ENCODE measurements at places on chromosomes 12 and 14.

DNA sequence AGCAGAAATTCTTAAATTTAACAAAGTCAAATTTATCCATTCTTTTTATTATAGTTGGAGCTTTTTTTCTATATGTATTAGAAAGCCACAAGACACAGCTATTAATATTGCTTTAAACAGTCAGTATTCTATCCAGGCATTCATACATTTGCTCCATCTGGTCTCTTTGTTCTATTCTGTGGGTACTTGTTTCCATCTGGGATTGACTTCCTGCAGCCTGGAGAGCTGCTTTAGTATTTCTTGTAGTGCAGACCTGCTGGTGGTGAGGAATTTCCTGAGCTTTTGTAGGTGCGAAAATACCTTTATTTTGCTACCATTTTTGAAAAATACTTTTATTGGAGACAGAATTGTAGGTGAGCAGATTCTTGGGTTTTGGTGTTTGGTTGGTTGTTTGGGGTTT lies 29.0 kb downstream of the CCDC60 start:
- DNase-seq = no peak

GRCh38 chr14:105168496-105168978 lies at the start of gene JAG2:
Gene JAG2 (minus strand): TSS chr14:105168776. CDS start chr14:105168420, 356 bp downstream.
- no peak for DNase-seq

GRCh38 chr14:51431033-51431709 lies 191.1 kb downstream of the TMX1 start:
- no peak for DNase-seq

- DNase-seq = no peak
These were observed 81.6 kb downstream of the ADGRD1 start for GRCh38 chr12:131035245-131035681.

- DNase-seq = no peak
These were observed 19.5 kb downstream of the FIGNL2 start for GRCh38 chr12:51829011-51829481.

GRCh38 chr14:96001866-96002497 lies 37.2 kb upstream of the C14orf132 start:
- DNase-seq = no peak

- no peak for DNase-seq
These were observed 136.3 kb downstream of the SOX5 start for GRCh38 chr12:23813206-23813605.

GRCh38 chr12:107544937-107545336 lies 140.7 kb upstream of the PWP1 start:
- DNase-seq = no peak

GRCh38 chr14:94269156-94269555 lies 23.9 kb downstream of the SERPINA10 start:
- no peak for DNase-seq

DNA sequence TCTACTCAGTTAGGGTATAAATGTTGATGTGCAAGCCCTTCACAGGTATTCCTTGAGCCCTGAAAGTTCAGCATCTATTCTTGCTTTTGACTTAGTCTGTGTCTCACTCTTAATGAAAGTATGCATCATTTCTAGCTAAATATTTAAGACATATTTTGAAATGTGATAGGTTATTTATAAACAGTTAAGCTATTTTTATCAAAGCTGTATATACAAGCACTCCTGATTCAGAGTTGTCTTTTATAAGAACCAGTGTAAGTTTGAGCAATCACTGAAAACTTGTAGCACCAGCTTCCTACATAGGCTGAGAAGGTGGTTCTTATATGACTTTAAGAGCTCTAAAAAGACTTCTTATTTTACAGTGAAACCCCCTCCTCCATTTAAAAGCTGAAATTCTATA lies 98.6 kb downstream of the MYF5 start:
- no peak for DNase-seq

- no peak for DNase-seq
These were observed 204.6 kb upstream of the PWP1 start for GRCh38 chr12:107480836-107481608.

DNA sequence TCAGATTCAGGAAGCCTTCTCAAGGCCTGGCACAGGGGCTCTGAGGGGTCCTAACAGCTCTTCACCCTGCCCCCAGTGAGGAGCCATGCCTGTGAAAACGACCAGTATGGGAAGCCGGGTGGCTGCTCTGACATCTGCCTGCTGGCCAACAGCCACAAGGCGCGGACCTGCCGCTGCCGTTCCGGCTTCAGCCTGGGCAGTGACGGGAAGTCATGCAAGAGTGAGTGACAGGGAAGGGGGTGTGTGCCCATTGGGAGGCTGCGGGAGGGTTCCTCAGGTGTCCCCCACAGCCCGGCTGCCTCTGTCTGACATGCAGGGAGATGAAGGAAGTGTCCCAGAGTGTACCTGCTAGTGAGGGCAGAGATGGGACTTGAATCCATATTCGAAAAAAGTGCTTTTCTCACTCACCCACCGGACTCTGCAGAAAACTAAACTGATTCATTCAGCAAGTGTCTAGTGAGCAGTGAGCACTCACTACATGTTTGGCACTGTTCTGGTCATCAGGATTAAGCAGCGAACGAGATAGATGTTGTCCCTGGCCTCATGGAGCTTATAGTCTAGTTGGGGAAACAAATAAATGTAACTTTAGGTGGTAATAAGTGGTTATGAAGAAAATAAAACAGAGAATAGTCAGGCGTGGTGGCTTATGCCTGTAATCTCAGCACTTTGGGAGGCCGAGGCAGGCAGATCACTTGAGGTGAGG lies 9.4 kb upstream of the LRP1-AS start:
- no peak for DNase-seq

DNA sequence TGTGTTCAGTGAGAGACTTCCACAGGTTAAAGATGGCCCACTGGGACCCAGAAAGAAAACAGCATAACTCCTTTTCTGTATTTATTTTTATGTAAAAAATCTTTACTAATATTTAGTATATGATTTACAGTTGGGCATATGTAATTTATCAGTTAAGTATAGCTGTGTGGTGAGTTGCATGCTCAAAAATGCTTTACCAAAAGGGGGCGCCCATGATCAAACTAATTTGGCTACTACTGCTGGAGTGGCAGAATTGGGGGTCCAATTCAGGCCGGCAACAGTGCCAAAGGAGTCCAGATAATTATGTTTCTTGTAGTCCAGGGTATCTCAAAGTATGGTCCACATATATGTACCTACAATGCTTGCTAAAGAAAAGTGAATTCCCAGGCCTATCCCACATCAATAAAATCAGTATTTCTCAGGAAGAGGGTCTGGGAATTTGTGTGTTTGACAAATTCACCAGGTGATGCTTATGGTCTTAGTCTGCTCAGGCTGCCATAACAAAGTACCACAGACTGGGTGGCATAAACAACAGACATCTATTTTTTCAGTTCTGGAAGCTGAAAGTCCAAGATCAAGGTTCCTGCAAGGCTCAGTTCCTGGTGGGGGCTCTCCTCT lies 152.0 kb downstream of the KTN1 start:
- DNase-seq = peak; percentile 5

GRCh38 chr14:77122526-77123125 lies 19.0 kb downstream of the ZDHHC22 start:
- DNase-seq = no peak

- DNase-seq = no peak
These were observed 1217.4 kb upstream of the FLRT2 start for GRCh38 chr14:84312551-84312950.

- no peak for DNase-seq
These were observed 155.1 kb upstream of the HMGA2 start for GRCh38 chr12:65668981-65669695.
